ENCODE measurements at places on chromosomes 6 and 20. TPM values are rescaled to one million over a fixed set of nuclear protein-coding genes. Genes with fewer than 3 reads are reported as not detected.

Gene CTAGE9
- not detected for polyA plus RNA-seq

Gene KIFC1
- polyA plus RNA-seq = 0.54 TPM

Gene CST4
- polyA plus RNA-seq = not detected

Gene DEFB124
- polyA plus RNA-seq = not detected

Gene TMEM74B
- polyA plus RNA-seq = not detected

Gene LGSN
- not detected for polyA plus RNA-seq

Gene BPI
- polyA plus RNA-seq = not detected

Gene TP53TG5
- polyA plus RNA-seq = 0.24 TPM

Gene PRSS16
- polyA plus RNA-seq = 3.3 TPM

Gene TTLL9
- not detected for polyA plus RNA-seq

Gene ABCF1
- 7.5 TPM for polyA plus RNA-seq

Gene FOXC1
- not detected for polyA plus RNA-seq

Gene TULP4
- polyA plus RNA-seq = 14.8 TPM

Gene LAMA2
- polyA plus RNA-seq = 0.87 TPM

Gene SNX5
- polyA plus RNA-seq = 96.5 TPM

Gene TRIM31
- 0.11 TPM for polyA plus RNA-seq

Gene NKX2-4
- not detected for polyA plus RNA-seq
